ENCODE measurements at places on chromosomes 4 and X. TPM values are rescaled to one million over a fixed set of nuclear protein-coding genes. Genes with fewer than 3 reads are reported as not detected.

DNA sequence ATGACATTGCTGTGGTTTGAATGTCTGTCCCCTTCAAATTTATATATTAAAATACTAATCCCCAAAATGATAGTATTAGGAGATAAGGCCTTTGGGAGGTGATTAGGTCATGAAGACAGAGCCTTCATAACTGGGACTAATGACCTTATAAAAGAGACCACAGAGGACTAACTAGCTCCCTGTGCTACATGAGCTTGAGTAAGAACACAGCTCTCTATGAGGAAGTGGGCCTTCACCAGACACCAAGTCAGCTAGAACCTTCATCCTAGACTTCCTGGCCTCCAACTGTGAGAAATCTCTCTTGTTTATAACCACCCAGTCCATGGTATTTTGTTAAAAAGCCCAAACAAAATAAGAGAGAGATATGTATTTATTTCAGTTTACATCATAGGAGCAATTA, 242.2 kb upstream of the CTSO start:
- no peak for DNase-seq

GRCh38 chr4:5839751-5840674, 52.9 kb downstream of the CRMP1 start:
- no peak for DNase-seq

DNA sequence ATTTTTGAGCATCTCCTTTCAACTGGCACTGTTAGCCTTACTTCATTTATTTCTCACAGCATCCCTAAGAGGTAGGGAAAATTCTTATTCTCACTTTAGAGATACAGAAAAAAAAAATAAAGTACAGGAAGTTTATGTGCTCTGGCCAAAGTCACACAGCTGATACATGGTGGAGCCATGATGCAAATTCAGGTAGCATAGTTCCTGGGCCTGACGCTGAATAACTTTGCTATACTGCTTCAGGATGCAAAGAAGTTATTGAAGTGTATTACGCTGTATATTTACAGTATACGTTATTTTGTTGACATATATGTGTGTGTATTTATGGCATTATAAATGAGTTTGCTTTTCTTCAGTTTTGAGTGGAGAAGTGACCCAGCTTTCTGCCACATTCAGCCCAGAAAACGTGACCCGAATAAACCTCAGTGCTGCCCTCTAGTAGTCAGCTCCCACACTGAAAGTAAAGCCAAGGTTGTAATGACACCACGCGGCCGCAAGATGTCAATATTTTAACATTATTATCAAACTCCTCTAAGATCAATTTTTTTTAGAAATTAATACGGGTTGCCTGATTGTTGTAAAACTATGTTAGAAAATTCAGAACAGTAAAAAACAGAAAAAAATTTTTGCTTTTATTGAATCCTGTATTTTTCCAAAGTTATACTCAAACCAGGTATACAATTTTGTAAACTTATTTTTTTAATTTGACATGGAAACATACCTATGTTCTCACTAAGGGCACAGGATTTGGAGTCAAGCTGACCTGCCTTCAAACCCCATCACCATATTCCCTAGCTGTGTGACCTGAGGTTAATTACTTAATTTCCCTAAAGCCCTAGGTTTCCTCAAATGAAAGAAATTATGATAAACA, 3.8 kb upstream of the GUCY2F start:
- DNase-seq, result peak; percentile 32

DNA sequence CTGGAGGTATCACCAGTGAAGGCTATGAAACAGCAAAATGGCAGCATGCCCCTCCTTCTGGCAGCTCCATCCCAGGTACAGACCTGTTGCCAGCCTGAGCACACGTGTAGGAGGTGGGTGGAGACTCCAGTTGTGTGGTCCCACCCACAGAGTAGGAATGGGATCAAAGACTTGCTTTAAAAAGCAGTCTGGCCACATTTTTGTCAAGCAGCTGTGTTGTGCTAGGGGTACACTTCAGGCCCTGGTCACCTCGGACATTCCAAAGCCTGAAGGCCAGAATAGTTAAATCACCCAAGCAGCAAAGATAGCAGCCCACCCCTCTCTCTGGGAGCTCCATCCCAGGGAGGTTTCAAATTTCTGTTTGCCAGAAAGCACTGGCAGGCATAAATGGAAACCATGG, 20.3 kb upstream of the AMBN start:
- no peak for DNase-seq

DNA sequence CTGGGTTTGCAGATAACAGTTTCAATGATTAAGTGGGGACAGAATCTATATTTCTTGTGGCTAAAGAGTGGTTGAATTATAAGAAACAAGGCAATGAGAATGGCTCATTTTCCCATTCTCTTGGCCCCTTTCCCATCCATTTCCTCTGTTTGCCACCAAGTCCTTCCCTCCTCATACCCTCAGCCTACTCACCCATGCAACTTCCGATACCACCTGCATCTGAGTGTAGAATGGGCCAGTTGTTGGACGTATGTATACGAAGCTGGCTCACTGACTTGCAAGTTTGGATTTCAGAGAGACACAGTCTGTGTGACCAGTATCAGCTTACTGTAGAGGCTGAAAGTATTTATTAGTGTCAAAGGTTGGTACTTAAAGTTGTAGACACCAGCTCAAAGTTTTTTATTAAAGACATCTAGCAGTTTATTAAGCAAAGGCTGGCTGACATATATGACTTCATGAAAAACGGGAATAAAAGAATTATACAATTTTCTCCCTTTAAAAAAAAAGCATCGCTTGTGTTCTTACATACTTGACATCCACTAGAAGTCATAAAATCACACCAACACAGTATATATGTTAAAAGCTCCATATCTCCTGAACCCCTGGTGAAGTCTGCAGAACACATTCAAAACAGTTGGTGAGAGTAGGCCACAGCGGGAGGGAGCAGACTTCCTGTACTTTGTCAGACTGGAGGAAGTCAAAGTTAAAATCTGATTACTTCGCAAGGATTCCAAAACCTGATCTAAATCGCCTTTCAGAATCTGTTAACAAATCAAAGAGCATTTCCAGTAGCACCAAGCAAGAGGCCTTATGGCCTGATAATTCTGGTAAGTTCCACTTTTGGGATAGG, 22.4 kb upstream of the STIM2 start:
- DNase-seq, result no peak

DNA sequence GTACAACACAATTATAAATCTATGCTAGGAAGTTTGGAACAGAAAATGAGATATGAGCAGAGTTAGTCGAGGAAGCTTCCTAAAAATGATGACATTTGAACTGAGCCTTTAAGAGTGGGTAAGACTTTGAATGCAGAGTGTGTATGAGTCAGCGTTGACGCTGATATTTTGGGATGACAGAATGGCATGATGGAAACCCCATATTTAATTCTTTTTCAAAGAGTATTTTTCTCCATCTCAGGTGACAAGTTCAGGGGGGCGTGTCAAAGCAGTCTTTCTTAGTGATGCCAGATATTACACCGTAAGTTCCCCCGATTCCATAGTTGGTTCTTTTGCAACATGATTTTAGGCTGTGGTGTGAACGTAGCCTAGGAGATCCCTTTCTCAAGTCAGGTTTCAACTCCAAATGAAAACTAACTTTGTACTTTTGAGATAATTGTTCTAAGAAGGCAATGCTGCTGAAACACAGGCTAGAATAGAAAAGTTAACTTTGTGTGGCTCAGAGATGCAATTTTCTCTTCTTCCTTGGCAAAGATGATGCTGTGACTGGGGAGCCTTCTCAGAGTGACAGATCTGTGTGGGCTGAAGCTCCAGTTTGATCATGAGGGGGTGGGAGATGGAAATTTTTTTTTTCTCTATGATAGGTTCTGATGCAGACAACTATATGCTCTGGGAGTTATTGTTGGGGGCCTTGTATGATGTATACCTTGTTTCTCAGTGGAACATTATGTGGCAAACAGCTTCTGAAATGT, 59.2 kb downstream of the GLUD2 start:
- no peak for DNase-seq

The TTC29 gene
- polyA plus RNA-seq, result not detected

The TSPAN5 gene
- polyA plus RNA-seq, result 13.9 TPM

GRCh38 chr4:99856166-99856565, 38.1 kb downstream of the LAMTOR3 start:
- no peak for DNase-seq

GRCh38 chr4:2337131-2337723, 75.3 kb upstream of the MXD4 start:
- DNase-seq, result no peak

The POLA1 gene
- 5.3 TPM for polyA plus RNA-seq

The MXRA5 gene
- not detected for polyA plus RNA-seq

DNA sequence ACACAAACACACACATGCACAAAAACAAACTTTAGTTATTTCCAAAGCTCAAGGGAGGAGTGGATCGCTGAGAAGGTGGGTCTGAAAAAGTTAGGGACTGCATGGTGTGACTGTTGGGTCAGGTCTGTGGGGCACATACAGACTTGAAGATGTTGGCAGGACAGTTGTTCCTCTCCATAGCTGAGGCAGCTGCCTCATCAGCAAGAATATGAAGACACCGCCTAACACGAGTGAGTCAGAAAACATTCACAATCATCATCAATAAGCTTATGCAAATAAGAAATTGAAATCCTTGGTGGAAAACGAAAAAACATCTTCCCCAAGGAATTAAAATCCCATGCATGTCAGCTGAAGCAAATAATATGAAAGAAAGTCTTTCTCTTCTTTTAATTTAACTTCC, 148.0 kb downstream of the COL25A1 start:
- no peak for DNase-seq

- no peak for DNase-seq
Observed at GRCh38 chr4:76155979-76156378, 7.8 kb upstream of the NUP54 start.

The FOXR2 gene
- not detected for polyA plus RNA-seq

The EVC gene
- polyA plus RNA-seq, result not detected

GRCh38 chrX:19030805-19031204, 46.9 kb upstream of the PHKA2 start:
- DNase-seq, result no peak

- no peak for DNase-seq
Observed at GRCh38 chr4:173857828-173858227, 327.8 kb upstream of the HAND2 start.

- no peak for DNase-seq
Observed at GRCh38 chr4:179372242-179372641, 1930.0 kb upstream of the AGA start.

The SPOCK3 gene
- polyA plus RNA-seq, result not detected

- no peak for DNase-seq
Observed at GRCh38 chrX:23840674-23841073, 57.7 kb downstream of the SAT1 start.

DNA sequence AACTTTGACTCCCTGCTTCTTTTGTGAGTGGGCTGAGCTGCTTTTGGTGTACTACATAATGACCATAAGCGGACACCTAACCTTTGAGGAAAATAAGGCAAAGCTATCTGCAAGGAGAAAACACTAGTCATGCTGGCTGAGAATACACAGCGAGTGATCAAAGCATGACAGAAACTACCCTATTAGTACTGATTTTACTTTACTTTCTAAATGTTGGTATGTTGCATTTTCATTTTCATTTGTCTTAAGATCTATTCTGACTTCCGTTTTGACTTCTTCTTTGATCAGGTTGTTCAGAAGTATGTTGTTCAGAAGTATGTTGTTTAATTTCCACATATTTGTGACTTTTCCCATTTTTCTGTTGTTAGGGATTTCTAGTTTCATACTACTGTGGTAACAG, 361.1 kb downstream of the TRAM1L1 start:
- no peak for DNase-seq

The IL21 gene
- polyA plus RNA-seq, result not detected

- DNase-seq, result no peak
Observed at GRCh38 chrX:44747317-44747716, 96.5 kb upstream of the DUSP21 start.

GRCh38 chr4:98632258-98632657, 26.2 kb downstream of the TSPAN5 start:
- no peak for DNase-seq

GRCh38 chrX:43882294-43882681, at the start of gene MAOB:
TSS of gene MAOB (minus strand) at chrX:43882450. CDS start at chrX:43882299, 151 bp downstream.
- DNase-seq, result peak; percentile 5

DNA sequence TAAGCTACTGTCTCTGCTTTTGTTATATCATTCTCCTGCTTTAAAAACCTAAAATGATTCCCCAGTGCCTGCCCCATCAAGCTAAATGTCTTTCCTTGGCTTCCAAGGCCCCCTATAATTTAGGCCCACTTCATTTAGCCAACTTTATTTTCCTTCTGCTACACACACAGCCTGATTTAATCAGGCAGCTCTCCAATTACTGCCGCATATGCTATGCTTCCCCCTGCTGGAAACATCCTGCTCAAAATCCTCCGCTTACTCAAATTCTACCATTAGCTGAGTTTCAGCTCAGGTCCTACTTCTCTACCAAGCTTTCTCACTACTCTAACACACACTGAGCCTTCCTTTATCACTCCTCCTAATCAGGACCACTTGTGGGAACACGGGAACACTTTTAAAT, 17.0 kb downstream of the LAMP2 start:
- DNase-seq, result peak; percentile 23

DNA sequence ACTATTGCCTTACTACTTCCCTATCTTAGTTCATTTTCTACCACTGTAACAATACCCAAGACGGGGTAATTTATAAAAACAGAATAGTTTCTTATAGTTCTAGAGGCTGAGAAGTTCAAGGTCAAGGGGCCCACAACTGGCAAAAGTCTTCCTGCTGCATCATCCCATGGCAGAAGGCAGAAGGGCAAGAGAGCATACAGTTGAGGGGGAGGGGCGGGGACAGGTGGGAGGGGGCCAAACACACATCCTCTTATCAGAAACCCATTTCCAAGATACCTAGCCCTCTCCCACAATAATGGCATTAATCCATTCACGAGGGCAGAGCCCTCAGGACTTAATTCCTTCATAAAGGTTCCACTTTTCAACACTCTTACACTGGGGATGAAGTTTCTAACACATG, 690.2 kb downstream of the ADGRL3 start:
- no peak for DNase-seq

DNA sequence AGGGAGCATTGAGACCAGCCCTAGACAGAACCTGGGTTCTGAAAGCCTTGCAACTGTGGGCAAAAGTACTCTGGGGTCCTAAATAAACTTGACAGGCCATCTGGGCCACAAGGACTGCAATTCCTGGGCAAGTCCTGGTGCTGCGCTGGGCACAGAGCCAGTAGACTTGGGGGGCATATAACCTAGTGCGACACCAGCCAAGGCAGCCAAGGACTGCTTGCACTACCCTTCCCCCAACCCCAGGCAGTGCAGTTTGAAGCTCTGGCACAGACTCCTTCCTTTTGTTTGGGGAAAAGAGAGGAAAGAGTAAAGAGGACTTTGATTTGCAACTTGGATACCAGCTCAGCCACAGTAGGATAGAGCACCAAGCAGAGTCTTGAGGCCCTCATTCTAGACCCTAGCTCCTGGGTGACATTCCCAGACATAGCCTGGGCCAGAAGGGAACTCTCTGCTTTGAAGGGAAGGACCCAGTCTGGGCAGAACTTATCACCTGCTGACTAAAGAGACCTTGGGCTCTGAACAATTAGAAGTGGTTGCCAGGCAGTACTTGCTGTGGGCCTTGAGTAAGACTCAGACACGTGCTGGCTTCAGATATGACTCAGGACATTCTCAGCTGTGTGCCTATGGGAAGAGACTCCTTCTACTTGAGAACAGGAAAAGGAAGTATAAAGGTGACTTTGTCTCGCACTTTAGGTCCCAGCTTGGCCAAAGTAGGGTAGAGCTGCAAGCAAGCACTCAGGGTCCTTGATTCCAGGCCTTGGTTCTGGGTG, 522.8 kb downstream of the GLUD2 start:
- DNase-seq, result no peak

GRCh38 chrX:10011261-10011931, 44.2 kb downstream of the CLDN34 start:
- DNase-seq, result no peak

The SCML1 gene
- 6.1 TPM for polyA plus RNA-seq

The CACNA1F gene
- not detected for polyA plus RNA-seq

- no peak for DNase-seq
Observed at GRCh38 chr4:7161721-7162214, 30.6 kb upstream of the SORCS2 start.
